GM20000 (cell line): ENCODE measurements at places on chromosomes 5 and 9.

- no peak for DNase-seq
These were observed 159.4 kb downstream of the MACROH2A1 start for GRCh38 chr5:135239453-135240282.

GRCh38 chr9:126550891-126551351 is 62.8 kb upstream of the LMX1B start:
- DNase-seq, result no peak

DNA sequence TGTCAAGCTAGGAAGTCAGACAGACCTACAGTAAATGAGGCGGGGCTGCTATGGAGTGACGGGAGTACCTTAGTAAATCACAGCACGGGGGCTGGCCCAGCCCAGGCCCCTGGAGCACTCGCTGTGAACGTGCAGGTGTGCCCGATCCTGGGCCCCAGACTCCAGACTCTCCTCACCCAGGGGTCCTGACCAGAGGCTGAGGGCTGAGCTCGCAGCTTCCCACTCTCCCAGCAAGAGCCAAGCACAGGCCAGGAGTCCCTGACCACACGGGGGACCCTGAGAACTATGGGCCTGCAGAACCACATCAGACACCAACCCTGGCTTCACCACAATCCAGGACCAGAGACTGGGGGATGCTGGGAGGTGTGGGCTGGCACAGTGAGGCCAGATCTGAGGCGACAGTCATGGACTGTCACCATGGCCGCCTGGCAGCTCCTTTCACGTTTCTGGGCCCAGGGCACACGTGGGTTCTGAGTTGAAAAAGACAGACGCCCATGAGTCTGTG is 73.4 kb downstream of the ADAMTS2 start:
- no peak for DNase-seq

DNA sequence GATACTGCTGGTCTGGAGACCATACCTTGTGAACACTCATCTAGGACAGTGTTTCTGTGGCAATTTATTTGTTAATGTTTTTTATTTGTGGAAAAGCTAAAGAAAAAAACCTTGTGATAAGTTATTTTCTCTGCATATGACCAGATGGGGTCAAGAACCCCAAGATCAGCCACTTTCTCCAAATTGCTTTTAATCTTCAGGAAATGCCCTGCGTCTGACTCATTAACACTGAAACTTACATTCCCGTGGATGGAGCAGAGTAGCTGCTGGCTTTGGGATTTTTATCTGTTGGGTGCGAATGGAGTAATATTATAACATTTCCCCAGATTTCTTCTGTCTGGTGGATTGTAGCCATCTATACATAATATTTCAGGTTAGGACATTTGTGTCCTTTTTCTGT is 444.5 kb downstream of the SH3GL2 start:
- no peak for DNase-seq

- no peak for DNase-seq
These were observed 430.0 kb upstream of the ADAMTSL1 start for GRCh38 chr9:18043978-18044377.

DNA sequence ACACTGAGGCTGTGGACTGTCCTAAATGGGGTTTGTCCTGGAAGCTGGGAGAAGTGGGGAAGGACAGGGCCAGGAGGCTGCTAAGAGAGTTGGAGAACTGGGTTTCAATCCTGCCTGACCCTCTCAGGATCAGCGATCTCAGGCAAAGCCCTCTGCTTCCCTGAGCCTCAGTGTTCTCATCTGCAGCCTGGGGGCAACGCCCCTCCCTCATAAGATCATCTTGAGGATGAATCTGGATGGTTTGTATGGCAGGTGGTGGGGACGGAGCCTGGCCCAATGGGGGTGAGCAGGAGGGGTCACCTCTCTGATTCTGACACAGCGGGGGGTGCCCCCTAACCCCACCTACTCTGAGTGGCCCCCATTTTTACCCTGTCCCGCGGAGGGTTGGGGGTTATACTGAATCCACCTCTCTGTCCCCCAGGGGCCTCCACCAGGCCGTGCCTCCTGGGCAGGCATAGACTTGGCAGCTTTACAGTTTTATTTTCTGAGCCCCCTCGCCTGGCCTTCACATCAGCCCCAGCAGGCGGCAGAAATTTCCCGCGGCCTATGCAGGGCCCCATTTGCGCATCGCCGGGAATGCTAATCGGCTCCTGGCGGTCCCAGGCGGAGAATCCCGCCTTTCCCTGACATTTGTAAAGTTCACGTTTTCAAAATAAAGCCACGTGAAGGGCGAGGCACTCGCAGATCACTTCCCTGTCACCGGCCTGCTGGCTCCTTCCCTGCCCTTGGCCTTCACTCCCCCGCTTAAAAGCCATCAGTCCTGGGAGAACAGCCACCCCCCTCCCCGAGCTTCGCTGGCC is 17.8 kb upstream of the LAMC3 start:
- no peak for DNase-seq

DNA sequence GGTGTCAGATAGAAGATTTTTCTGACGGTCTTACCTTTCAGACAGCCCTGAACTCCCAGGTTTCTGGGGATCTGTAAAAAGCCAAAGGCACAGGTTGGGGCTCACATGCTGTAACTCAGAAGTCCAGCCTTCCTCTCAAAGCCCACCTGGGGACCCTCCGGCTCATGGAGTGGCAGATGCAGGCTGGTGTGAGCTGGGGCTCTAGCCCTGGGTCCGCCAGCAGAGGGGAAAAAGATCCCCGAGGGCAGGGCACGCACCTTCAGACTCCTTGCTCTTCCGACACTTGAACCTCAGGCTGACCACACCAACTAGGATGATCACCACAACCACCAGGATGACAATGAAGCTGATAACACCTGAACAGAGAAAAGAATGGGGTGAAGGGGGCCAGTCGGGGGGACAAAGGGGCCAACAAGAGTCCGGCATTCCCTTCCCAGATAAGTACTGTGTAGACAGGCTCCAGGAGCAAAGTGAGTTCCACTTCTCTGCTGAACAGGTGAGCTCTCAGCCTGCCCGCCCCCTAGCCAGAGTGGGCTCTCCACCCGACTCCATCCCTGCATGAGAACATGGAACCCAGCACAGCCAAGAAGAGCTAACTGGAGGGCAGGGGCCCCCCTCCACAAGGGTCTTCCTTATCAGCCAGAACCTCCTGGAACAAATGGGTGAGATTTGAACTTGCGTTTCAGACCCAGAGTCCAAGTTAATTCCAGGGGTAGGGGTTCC is 7.8 kb downstream of the ECSCR start:
- DNase-seq, result no peak

- no peak for DNase-seq
These were observed 157.5 kb upstream of the SMIM23 start for GRCh38 chr5:171627936-171628632.

- no peak for DNase-seq
These were observed 113.3 kb upstream of the LPAR1 start for GRCh38 chr9:111151537-111151936.

DNA sequence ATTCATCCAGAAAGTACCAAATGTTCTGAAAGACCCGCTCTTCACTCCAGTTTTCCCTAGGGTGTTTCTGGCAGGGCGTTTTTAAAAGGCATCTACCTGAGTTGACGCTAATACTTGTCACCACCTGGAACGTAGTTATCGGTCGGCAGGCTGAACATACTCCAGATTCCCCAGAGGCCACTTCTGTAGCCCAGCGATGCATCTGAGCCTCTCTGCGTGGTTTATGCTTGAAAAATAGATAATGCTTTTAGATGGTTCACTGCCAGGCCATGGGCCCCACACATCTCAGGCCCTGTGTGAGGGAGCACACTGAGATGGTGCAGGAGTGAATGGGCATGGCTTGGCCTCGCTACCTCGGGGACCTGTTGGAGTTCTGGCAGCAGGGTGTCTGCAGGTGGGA is 33.0 kb upstream of the NCS1 start:
- DNase-seq, result no peak

- DNase-seq, result no peak
These were observed 42.5 kb downstream of the ITGA2 start for GRCh38 chr5:53031695-53032096.

- DNase-seq, result no peak
These were observed 35.8 kb upstream of the LCP2 start for GRCh38 chr5:170333161-170333910.

DNA sequence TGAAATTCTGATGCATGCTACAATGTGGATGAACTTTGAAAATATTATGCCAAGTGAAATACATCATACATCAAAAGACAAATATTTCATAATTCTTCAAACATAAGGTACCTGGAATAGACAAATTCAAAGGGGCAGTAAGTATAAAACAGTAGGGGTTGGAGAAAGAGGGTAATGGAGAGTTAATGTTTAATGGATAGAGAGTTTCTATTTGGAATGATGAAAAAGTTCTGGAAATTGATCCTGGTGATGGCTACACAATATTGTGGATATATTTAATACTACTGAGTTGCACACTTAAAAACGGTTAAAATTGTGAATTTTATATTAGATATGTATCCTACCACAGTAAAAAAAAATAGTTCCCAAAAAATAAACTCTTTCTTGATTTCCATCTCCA is 14.6 kb upstream of the CNTLN start:
- DNase-seq, result no peak

GRCh38 chr5:52468976-52469375 is 318.7 kb upstream of the ITGA1 start:
- DNase-seq, result no peak

GRCh38 chr5:135263022-135263668 is 135.9 kb downstream of the MACROH2A1 start:
- no peak for DNase-seq

- no peak for DNase-seq
These were observed 608.4 kb downstream of the TLE1 start for GRCh38 chr9:81080900-81081299.

DNA sequence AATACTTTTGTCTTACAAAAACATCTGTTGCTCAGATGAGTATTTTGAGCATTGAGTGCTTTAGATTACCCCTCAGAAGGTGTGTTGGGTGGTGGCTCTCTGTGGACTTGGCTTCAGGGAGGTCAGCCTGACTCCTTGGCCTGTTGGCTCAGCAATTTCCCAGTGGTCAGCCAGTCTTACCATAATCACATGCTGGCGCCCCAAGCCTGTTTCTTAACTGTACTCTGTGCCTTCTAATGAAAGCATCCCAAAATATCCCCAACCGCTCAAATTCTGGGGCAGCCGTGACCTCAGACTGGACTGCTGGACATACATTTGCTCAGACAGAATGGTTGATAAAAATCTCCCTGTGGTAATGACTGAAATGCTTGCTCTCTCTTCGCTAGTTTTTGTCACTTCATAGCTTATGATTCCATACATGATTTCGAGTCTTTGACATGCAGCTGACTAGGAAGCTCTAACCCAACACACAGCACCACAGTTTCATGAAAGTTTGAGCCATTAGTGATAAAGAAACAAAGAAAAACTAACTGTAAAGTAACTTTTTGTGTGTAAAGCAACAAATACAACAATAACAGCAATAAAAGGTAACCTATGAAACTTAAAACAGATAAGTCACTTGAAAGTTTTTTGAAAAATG is 562.2 kb upstream of the MEF2C start:
- no peak for DNase-seq

DNA sequence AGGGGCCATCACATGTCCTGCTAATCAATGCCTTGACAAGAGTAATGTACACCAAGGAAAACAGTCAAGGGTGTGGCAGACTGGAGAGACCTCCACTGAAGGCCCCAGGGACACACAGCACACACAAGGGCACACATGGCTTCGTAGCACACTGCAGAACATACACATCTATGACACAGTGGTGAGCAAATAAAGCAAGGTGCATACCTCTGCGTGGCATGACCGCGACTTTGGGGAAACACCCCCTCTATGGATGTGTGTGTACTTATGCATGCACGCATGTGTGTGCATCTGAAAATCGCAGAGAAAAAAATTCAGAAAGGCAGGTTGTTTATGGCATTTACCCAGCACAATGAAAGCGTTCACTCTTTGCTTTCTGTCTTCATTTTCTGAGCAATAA is 20.5 kb downstream of the SEMA4D start:
- no peak for DNase-seq

GRCh38 chr5:44875661-44876605 is 67.2 kb downstream of the MRPS30 start:
- DNase-seq, result peak; percentile 74

GRCh38 chr5:128202320-128202719 is 118.8 kb downstream of the SLC12A2 start:
- DNase-seq, result no peak

- DNase-seq, result no peak
These were observed 74.8 kb downstream of the CETN3 start for GRCh38 chr5:90334741-90335140.

DNA sequence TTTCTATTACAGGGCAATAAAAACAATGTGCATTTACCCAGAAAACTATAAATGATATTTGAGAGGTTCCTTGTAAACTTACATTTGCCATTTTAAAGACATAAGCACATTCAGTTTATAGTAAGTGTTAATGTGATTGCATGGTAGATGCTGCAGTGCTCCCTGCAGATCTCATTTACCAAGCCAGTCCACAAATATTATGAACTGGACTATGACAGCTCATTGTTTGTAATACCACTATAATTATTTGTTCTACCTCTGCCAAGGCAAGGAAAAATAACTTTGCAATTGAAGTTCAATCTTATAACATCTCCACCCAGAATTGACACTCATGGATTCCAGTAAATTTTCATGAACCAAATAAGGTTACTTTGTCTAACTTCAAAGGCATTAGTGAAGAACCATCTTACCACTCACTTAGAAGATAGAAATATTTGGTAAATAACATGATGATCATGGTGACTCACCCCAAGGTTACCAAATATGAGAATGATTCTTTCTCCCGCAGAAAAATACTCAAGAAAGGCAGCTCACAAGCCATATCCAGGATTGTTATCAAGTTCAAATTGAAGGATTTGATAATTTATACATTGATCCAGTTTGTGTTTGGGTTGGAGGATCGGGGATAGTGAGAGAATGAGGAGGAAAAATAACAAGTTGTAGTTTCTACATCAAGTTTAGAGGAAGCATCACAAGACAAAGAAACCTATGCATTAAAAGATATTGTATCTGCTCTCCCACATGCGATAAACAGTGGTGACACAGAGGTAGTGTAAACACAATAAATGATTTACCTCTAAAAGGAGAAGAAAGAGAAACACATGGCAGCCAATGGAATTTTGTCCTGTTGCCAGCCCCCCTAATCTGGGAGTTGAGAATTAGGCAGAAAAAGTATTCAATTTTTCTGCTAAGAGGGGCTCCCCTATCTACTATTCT is 29.5 kb downstream of the CDH9 start:
- DNase-seq, result no peak

- DNase-seq, result no peak
These were observed 2.8 kb upstream of the UBAP1 start for GRCh38 chr9:34176089-34176488.

GRCh38 chr5:131622633-131623032 is 12.4 kb downstream of the RAPGEF6 start:
- no peak for DNase-seq

- no peak for DNase-seq
These were observed 395.1 kb upstream of the PAPPA start for GRCh38 chr9:115758441-115758840.

GRCh38 chr9:135356796-135357195 is 122.8 kb upstream of the PPP1R26 start:
- DNase-seq, result no peak

DNA sequence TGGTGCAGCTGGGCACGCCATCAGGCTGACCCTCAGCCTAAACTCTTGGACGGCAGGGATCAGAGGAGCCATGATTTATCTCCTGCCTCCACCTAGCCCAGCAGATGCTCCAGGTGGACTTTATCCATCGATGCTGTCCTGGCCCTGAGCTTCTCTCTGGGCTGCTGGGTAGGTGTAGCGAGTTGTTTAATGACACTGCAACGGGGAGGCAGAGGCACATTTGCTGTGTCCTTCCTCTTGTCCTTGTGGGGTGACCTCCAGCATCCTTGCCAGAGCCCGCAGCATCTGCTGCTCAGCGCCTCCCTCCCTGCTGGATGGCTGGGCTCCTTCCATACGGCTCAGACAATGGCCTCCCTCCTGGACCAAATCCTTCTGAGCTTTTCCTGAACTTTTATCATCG is 103.1 kb upstream of the IRX4 start:
- no peak for DNase-seq

GRCh38 chr5:14417792-14418765 is 163.5 kb upstream of the OTULINL start:
- DNase-seq, result no peak
